ENCODE measurements at places on chromosomes 5 and 9.

- no peak for DNase-seq
Measured at GRCh38 chr5:142586552-142586951, 99.3 kb downstream of the FGF1 start.

GRCh38 chr9:98522487-98522886 is 186.2 kb downstream of the GABBR2 start:
- DNase-seq: no peak

GRCh38 chr5:94335936-94336335 is 282.5 kb downstream of the KIAA0825 start:
- DNase-seq: no peak

DNA sequence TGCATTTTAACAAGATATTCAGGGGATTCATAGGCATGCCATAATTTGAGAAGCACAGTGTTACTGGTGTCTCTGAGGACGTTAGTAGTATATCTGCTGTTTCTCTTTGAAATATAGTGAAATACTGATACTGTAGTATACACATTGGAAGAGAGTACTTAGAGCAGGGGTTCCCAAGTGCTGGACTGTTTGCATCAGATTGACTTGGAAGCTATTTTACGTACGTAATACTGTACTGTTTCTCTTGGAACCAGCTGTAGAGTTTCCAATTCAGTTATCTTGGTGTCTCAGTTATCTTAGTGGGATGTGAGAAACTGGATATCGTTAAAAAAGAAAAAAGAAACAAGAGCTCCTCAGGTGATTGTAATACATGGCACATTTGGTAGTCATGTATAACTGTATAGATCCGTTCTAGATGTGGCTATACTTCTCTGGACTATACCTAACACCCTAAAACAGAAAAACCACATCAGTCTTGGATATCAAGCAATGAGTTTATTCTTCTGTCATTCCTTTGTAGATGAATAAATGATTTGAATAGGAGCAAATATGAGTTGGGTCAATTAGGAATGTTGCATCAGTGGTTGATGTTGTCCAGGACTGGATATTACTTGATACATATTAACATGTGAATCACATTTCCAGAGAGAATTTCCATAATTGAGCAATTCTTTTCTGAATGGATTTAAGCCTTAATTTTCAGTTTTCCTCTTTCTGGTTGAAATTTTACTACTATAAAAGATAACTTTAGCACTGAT is 33.4 kb downstream of the PRRC1 start:
- no peak for DNase-seq

DNA sequence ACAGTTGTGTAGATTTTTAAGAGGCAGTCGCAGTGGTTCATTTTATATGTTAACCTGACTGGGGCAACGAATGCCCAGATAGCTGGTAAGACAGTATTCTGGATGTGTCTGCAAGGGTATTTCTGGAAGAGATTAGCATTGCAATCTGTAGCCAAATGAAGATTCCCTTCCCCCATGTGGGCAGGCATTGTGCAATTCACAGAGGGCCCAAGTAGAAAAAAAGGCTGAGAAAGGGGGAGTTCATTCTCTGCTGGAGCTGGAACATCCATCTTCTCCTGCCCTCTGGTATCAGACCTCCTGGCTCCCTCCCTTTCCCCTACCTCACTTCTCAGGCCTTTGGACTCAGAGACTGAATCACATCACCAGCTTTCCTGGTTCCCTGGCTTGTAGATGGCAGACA is 70.6 kb downstream of the TENT4A start:
- no peak for DNase-seq

DNA sequence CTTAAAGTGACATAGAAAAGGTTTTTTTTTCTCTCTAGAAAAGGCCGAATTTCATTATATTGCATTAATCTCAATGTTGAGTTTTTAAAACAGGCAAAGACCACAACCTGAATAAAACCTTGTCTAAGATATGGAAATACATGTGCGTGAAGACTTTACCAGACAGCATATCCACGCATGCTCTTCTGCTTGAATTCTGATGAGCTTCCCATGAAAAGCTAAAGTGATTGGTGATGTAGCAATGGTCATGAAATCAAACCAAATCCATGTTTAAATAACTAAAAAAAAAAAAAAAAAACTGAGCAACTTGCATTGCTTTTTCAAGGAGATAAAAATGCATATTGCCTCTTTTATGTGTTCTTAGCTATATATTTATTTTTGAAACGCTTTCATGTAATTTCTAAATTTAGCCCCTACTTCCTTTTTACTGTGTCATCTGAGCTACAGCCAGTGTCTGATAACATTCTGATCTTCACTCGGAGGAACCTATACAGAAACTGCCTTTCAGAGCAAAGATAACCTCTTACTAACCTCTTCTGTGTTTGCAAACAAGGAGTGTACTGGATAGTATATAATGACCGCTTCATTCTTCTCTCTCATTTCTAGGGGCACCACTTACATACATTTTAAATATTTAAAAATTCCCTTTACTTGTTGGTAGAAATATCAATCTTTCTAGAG is 179.1 kb upstream of the GNA14 start:
- DNase-seq: no peak

DNA sequence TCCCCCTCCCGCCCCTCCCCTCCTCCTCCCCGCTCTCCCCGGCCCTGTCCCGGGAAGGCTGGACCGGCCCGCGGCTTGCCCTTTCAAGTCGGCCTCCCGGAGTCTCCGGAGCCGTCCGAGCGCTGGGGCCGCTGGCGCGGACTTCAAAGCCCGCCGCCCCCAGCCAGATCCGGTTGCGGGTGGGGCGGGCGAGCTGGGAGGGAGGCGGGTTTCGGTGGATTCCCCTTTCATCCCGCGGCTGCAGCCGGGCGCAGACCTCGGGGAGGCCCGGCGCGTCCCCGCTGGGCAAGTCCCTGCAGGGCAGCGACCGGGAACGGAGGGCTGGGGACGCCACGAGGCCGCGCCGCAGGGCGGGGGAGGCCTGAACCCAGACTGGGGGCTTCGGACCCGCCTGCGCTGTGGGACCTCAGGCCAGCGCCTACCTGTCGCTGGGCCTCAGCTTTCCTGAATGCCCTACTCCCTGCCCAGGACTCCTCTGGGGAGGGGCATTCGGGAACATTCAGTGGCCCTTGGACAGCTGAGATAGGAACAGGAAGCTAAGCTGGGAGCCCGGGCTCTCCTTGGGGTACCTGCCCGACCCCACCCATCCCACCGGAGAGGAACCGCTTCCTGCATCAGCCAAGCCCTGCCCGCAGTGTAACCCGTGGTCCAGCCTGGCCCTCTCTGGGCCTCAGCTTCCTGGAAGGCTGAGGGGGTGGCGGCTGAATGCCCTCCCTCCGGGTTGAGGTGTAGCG is 23.4 kb downstream of the C9orf50 start:
- peak; percentile 56 for DNase-seq

DNA sequence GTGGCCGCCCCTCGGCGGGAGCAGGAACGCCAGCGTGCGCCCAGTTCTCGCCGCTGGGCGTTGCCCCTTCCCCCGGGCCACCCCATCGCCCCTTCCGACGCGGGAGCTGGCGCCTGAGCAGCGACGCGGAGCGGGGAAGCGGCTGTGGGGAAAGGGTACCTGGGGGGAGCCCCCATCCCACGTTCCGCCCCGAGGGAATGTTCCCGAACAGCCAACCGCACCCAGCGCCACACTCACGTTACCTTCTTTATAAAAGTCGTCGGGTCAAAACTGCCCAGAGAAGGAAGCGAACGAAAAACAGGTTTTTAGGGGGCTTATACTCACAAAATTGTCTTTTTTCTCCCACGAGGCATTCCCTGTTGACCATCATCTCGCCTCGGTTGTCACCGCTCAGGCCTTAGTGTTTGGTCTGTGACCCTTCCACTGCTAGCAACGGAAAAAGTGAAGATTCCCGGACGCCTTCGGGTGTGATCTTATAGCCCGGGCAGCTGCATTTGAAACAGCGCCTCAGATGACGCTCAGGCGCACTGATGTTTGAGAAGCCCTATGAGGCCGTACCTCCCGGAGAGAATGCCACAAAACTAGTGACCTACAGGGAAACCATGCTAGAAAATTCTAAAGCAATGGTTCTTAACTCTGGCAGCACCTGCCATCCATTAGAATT is 475 bp upstream of the GOLM1 start:
- DNase-seq: peak; percentile 46

DNA sequence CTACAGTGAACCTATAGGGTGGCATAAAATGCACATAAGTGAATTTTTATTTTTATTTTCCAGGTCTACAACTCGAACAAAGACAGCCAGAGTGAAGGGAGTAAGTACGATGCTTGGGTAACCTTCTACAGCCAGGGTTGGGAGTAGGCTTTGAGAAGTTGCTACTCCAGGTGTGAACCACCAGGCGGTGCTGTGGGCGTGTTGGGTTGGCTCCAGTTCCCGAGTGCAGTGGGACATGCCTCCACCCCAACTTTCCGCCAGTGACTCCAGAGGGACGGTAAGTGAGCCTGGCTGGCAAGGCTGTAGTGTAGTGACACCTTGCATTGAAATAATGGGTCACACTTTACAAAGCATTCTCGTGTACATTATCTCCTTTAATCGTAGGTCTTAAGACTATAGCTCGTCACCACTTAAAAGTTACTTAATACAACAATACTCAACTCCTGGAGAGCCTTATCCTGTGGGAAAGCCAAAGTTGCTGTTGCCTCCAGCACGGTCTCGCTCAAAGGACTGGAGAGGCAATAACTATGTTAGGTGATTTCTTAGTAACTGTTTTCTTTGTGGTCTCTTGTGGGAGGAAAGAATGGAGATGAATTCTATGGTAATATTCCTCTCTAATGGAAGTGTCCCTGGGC is 244.0 kb downstream of the ARHGAP26 start:
- peak; percentile 57 for DNase-seq
